Left kidney (tissue), 8 donors: ENCODE measurements at places on chromosomes 4 and X.
A peak's percentile ranks its signal among the peaks of the same experiment; 100 is the strongest.

DNA sequence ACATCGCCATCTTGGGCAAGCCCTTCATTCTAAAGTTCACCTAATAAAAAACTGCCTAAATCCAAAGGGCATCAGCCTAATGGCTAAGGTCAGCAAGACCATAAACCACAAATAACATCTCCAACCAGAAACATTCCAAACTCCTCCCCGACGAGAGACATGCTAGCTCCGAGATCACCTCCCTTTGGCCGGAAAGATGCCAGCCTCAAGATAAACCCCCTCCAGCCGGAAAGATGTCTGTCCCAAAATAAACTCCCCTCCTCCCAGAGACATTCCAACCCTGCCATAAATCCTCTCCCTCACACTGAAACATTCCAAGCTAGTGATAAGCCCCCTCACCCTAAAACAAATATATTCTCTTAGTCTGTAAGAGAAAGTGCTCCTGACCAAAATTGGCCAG is 13.3 kb upstream of the DYNLT3 start:
- no peak for DNase-seq

DNA sequence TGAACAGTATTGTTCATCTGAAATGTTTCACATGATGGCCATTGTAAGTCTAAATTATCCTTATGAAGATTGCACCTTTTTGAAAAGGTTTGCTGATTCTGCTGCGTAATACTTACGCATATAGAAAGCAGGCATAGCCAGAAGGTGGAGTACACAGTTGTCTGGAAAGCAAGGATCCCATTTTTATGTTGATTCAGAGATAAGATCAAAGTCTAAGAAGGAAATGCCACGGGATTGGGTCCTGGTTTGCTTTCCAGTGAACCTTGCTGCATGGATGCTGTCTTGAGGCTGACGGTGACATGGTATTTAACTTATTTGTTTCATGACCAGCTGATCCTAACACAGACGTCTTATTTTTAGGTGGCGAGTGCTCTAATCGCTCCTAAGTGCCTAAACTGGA is 15.5 kb downstream of the MAGEA9B start:
- DNase-seq, result no peak

- no peak for DNase-seq
Observed at GRCh38 chrX:18748499-18748898, 41.1 kb downstream of the PPEF1 start.

- DNase-seq, result peak; percentile 1
Observed at GRCh38 chr4:132982151-132982550, 166.9 kb upstream of the PCDH10 start.

DNA sequence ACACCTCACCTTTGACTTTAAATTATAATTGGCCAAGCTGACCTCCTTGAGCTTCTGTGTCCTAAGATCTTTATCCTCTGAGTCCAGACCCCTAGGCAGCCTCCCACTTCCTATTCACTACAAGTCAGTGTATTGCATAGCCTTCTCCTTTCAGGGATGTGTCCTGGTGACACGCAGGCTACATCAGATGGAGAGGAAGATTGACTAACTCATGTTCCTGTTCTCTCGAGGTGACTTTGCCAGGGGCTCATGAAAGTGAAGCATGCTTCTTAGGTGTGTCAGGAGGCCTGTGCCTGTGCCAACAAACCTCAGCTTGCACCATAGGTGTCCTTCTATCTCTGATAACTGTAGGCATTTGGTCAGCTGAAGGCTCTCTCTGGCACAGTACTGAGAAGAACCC is 195.7 kb upstream of the HS3ST1 start:
- no peak for DNase-seq

DNA sequence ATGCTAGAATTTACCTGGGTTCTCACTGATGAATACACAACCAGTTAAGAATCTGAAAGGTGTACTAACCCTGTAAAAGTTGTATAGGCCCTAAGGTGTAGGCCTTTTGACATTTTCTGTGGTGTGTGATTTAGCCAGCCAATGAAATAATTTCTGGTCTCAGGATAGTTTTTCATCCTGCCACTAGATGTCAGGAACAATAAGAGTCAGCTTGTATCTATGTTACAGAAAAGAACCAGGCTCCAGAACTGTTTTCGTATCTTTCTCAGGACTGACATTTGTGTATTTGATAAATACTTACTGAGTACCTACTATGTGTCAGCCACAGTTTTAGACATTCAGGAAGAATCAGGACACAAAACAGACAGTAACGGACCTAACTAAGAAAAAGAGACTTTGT is 673.6 kb upstream of the TENM3 start:
- peak; percentile 32 for DNase-seq

DNA sequence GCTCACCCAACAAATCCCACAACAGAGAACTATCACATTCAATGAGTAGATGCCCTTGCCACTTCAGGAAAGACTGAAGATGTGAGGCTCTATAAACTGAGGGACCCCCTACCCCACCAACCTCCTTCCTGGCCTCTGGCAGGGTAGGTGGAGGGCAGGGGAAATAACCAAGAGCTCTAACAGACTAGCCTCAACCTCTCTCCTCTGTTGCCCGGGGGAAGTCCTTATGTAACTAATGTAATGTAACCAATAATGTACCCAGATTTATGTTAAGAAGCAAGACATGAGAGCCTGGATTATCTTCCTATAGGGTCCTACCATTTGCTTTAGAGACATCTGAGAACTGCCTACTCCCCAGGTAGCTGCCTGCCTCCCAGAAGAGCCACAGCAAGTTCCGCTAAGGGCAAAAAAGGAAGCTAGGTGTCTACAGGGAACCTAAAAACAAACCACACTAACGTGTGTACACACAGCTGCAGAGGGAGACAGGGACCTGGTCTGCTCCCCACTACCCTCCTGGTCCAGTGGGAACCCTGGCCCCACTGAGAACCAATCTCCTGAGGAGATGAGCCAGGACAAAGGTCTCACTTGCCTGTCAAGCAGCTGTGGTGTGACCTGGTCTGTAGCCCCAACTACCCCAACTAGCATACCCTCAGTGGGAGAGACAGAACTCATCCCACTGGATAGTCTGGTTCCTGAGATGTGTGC is 17.7 kb downstream of the OTUD5 start:
- no peak for DNase-seq

DNA sequence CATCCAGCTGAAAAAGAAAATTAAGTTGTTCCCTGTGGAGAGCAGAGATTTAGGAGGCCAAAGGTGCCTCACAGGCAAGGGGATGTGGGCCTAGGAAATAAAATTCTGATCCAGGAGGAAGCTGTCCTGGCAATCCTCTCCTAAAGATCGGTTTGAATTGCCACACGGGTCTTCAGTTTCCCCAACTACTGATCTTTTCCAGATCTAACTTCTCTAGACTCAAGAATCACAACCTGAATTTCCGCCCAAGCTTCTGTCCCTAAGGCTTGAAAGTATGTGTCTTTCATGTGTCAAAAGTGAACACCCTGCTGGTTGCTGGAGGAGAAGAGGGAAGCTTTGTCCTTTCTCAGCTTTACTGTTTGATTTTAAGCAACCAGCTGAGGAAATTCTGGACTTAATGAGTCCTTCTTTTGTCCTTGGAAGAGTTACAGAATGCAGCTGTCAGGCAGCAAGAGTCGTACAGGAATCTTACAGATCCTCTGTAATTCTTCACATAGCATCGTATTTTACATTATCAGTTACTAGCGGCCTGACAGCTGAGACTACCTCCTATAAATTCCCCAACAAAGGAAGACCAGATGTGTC is 93.8 kb downstream of the INPP4B start:
- DNase-seq, result peak; percentile 20

DNA sequence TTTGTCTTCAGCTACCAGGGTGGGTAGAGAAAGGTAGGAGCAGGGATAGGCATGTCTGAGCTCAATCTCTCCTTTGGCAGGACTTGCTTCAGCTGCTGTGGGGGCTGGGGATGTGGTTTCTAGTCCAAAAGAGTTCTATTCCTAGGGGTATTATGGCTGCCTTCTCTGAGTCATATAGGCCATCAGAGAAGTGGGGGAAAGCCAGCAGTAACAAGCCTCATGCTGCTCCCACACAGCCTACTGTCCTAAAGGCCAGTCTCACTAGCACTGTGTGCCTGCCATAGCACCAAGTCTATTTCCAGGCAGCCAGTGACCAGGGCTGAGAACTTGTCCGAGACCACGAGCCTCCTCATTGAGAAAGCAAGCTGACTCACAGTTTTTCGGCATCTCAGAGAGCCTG is 270.6 kb downstream of the DCAF12L2 start:
- DNase-seq, result no peak
